ENCODE measurements at places on chromosomes 3 and 15.
A peak's percentile ranks its signal among the peaks of the same experiment; 100 is the strongest.

DNA sequence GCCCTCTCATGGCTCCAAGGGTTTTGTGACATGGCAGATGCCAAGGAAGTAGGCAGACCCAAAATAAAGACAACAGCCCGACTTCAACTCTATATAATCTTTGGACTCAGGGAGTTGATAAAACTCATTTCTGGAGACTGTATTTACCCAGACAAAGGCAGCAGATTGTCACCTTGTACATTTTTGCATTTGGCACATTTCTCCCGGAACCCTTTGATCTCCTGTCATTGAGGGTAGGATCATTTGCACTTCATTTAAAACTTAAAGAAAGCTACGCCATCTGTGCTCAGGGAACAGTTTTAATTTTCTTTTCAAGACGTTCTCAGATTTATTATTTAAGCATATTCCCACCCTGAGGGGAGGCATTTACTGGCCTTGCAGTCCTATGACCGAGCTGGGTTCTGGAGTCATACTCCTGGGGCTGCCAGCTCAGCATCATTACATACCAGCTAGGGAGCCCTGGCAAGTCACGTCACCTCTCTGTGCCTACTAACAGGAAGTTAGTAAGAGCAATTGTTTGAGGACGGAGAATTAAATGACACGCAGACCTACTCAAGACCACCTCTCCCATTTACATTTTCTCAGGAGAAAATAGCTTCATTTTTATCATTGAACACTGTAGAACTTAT lies 5.9 kb downstream of the CDCP1 start:
- DNase-seq: no peak

- DNase-seq: no peak
Measured at GRCh38 chr3:13081603-13082360, 8.6 kb upstream of the IQSEC1 start.

GRCh38 chr3:27659279-27660021 lies 62.7 kb downstream of the EOMES start:
- DNase-seq: peak; percentile 59

GRCh38 chr15:77989296-77990143 lies 88.0 kb downstream of the TBC1D2B start:
- DNase-seq: no peak

DNA sequence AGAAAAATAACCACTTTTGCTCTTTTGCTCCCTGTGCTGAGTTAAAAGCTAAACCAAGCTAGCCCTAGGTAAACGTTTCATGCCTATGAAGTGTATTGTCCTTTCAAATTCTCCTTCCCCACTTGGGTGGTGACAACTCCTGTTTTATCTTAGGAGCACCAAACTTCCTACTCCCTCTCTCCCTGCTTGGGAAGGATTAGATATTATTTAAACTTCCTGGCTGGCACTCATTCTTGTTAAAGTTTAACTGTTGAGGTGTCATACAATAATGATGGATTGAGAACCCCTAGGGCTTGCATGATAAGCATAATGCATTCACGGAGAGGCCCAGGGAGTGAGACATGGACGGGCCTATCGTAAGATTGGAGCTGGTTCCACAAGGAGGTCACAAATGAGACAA lies 29.5 kb downstream of the B4GALT4 start:
- DNase-seq: no peak

- no peak for DNase-seq
Measured at GRCh38 chr3:71104976-71105375, 478.6 kb downstream of the FOXP1 start.

GRCh38 chr3:146189519-146190173 lies 28.7 kb upstream of the PLOD2 start:
- peak; percentile 26 for DNase-seq

- peak; percentile 42 for DNase-seq
Measured at GRCh38 chr3:119660474-119661440, at the start of gene POPDC2. TSS of gene POPDC2 (minus strand) at chr3:119660589. CDS start at chr3:119660423, 166 bp downstream.

GRCh38 chr15:77907824-77908751 lies 169.4 kb downstream of the TBC1D2B start:
- peak; percentile 32 for DNase-seq

- DNase-seq: no peak
Measured at GRCh38 chr15:73485372-73485771, 42.4 kb downstream of the REC114 start.

DNA sequence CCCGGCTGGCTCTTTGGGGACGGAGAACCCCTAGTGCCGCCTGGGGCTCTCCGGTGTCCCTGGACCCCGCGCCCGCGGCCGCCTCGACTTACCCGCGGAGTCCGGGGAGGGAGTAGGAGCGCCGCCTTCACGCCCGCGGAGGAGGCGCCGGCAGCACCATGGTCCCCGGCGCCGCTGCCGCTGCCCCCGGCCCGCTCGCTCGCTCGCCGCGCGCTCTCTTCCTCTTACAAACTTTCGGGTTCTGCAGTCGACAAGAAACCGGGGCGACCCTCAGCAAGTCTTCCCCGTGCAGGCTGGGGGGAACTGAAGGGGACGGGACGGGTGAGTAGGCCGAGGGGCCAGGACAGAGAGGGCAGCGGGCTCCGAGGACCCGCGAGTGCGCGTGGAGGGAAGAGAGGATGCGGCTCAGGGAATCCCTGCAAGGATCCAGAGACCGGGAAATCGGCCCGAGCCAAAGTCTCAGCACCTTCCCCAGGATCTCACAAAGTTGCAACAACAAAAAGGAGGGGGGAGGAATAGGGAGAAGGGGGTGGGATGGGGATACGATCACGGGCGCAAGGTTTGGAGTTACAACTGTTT lies 2.0 kb downstream of the FOXP1 start:
- peak; percentile 64 for DNase-seq

DNA sequence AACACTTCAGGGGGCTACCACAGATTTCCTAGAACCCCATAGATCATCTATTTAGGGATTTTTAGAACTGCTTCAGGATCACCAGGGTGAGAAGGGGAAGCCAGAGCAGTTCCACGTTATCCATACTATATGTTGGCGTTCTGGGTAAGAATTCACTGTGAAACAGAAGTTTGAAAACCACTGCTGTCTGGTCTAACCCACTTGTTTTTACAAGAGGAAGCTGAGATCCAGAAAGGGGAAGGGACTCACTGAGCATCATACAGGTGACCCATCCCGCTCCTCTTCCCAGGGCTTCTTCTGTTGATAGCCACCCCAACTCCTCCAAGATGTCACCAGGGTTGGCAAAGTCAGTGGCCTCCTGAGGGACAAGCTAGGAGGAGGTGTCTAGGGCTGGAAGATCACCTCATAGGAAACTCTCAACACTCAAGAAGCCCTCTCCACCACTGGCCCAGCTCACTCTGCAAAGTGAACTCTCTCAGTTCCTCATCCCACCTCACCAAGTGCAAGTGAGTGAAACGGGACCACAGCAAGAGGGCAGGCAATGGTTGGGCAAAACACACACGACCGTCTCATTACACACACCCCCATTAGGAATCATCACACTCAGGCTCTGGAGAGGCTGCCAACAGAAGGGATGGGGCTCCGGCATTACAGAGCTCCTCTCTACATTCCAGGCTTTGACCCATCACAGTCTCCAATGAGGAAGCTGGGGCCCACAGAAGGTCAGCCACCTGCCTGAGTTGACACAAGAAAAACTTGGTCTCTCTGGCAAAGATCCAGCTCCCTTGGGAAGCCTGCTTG lies 1.8 kb downstream of the DAPK2 start:
- DNase-seq: no peak

DNA sequence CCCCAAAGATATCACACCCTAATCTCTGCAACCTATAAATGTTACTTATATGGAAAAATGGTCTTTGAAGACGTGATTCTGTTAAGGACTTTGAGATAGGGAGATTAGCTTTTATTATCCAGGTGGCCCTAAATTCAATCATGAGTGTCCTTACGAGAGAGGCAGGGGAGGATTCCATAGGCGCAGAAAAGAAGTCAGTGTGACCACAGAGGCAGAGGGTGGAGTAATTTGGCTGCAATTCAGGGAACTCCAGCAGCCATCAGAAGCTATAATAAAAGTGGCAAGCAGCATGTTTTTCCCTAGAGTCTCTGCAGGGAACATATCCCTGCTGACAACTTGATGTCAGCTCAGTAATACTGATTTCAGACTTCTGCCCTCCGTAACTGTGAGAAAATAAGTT lies 315.2 kb upstream of the ROBO2 start:
- no peak for DNase-seq

DNA sequence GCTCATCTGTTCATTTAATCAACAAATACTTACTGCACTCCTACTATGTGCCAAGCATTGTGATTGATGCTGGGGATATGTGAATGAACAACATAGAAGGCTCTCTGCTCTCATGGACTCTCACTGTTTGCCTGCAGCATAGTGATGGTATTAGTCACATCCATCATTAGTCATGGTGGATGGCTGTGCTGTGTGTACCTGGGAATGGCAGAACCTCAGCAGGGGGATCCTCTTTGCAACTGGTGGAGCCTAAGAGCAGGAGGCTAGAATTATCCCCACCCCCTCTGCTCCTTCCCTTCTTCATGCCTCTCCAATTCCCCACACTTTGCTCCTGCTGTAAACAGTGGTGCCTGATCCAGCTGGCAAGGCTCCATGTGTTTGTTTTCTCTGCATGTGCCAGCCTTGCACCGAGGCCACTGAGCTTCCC lies 20.5 kb downstream of the BOC start:
- peak; percentile 72 for DNase-seq

GRCh38 chr3:126959136-126959920 lies 23.6 kb upstream of the PLXNA1 start:
- DNase-seq: no peak

GRCh38 chr15:68620721-68621527 lies 42.1 kb downstream of the CORO2B start:
- DNase-seq: peak; percentile 94

DNA sequence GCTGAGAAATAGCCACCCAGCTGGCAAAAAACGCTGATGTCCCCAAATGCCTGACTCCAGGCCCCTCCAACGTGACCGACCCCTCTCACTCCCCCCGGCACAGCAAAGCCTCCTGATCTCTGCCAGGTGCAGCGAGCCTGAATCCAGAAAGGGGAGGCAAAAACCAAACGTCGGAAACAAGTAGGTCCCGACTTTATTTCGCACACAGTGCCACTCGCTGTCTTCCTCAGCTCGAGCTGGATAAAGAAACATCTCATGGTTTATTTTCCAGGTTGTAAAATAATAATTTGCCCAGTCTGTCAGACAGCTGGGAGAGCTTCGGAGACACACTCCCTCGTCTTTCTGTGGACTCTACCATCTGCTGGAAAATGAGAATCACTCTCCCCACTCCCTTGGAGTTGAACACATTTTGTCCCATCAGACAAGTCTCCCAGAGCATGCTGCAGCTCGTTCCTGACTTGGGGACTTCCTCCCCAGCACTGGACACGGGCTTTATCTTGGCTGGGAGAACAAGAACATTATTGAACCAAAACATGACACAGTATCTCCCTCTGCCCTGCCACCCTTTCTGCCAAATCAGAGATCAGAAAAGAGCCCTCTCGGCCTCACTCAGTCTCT lies 142.8 kb downstream of the NUP210 start:
- DNase-seq: no peak

DNA sequence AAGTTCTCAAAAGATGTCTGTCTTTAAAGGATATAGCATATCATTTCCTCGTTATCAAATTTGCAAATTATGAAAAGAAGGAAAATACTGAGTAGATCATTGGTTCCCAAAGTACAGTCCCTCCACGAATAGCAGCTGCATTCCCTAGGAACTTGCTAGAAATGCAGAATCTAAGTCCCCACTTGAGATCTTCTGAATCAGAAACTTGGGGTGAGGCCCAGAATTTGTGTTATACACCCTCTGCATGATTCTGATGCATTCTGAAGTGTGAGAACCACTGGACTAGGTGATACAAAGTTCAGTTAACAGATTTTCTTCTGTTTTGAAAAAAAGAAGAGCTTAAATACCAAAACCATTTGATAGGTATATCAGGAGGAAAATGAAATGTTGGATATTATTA lies 77.1 kb downstream of the SLC25A26 start:
- peak; percentile 73 for DNase-seq

GRCh38 chr3:141179983-141180382 lies 51.6 kb upstream of the PXYLP1 start:
- DNase-seq: no peak

GRCh38 chr3:10725067-10725466 lies 91.0 kb upstream of the SLC6A11 start:
- no peak for DNase-seq

- DNase-seq: no peak
Measured at GRCh38 chr3:31836131-31837075, 144.7 kb downstream of the OSBPL10 start.

DNA sequence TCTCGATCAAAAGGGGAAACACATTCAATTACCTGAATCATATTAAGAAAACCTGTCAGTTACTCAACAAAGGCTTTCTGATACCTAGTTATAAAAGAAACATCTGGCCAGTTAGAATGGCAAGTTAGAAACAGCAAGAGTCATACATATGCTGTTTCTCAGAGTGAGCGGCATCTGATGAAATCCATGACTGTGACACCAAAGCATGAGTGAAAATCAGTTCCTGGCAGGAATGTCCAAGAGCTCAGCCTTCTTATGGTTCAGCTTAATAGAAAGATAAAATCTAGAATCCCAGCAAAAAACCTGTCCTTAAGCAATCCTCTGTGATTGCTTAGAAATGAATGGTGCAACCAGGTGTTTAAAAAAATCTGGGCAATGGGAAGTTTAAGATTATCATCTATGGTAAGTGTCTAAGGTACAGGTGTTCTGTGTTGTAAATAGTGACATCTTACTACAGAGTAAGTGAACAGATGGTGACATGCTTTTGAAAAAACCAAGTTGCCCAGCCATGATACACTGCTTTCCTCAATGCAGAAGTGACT lies 18.8 kb downstream of the B4GALT4 start:
- peak; percentile 20 for DNase-seq

DNA sequence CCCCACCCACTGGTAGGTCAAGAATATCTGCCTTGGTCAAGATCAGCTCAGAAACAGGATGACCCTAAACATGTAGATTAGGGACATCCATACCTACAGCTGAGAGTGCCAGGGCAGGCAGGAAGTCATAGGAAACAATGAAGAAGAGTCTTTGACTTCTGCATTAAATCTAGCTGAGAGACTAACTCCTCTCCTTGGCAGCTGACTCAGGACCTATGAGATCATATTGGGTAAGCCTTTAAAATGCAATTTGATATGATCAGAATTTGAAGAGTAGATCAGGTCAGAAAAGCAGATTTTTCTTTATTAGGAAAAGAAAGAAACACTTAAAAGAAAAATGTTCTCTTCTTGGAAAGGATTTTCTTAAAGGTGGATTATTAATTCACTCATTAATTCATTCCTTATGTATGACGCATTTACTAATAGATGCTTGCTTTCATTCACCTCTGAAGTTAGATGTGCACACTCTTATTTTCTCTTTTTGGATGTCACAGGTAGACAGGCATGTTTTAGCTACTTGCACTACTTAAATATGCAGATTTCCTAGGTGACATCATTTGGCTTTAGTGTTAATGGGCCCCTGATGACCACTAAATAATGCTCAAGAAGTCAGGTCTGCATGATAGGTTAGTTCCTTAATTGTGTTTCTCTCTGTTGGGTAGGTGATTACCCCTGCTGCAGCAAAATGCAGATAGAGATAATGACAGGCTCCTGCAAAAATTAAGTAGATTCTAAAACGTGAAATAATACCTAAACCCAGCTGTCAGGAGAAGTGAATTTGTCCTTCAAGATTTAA lies 35.7 kb upstream of the GSK3B start:
- peak; percentile 34 for DNase-seq

GRCh38 chr3:30655187-30655812 lies 48.9 kb downstream of the TGFBR2 start:
- no peak for DNase-seq

GRCh38 chr3:25130724-25131520 lies 297.1 kb upstream of the RARB start:
- no peak for DNase-seq

Data from GM03348 (cell line).